Endothelial cell of umbilical vein (primary cell): ENCODE measurements at places on chromosomes 3 and 15. TPM values are rescaled to one million over a fixed set of nuclear protein-coding genes. Genes with fewer than 3 reads are reported as not detected.

DNA sequence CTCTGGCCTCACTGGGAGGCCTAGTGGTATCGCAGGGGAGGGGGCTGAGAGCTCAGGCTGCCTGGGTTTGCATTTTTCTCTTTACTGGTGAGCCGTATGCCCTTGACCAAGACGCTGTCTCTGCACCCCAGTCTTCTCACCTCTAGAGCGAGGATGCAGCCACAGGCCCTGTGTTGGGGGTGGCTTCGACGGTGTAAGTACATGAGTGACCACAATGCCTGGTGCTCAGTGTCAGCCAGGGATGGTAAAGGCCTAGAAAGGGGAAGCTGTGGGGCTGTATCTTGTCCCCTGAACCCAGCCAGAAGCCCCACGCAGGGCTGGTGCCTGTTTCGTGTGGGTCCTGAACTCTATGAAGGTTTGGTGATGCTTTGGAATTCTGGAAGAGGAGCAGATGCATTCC lies 19.8 kb downstream of the SYNM start:
- no peak overlapping the region for H3K4me3 ChIP-seq
- peaks cover 32% of the 10 kb centered on the region for H3K4me1 ChIP-seq
- no peaks in the 10 kb centered on the region for H3K27me3 ChIP-seq
- DNase-seq: no peak

- H3K27ac ChIP-seq: no peak overlapping the region
- no peak for DNase-seq
- no peaks in the 10 kb centered on the region for H3K4me1 ChIP-seq
- no peak overlapping the region for H3K4me3 ChIP-seq
Observed at GRCh38 chr3:191987831-191988350, 526.9 kb downstream of the PYDC2 start.

DNA sequence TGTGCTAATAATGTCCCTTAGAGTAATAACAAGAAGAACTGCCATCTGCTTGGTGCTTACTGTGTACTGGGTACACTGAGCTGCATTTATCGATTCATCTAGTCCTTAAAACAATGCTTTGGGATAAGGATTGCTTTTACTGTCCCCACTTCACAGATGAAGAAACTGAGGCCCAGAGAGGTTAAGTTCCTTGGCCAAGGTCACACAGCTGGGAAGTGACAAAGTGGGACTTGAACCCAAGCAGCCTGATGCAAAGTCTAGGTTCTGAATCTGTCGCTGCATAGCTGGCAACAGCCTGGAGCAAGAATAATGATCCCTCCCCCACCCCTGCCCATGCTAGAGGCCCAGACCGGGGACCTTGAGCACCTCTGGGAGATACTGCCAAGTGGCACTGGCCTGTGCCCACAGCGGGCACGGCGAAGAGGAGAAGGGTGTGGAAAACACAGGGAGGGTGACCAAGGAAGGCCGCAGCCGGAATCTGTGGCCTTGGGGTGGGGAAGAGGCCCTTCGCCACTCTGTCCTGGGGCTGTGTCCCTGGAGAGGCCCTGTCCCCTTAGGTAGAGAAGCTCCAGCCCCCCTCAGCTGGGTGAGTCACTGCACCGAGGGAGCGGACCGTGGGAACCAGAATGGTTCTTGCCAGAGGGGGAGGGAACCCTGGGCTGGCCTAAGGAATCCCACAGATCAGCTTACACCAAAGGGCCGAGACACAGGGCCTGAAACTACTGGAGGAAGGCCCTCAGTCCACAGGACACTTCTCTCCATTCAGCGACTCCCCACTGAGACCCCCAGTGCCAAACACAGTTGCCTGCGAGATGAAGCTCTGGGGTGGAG lies 3.5 kb downstream of the PLXND1 start:
- H3K36me3 ChIP-seq: no peaks in the 10 kb centered on the region
- DNase-seq: peak; percentile 96
- peak overlapping the region; percentile 91 for H3K27ac ChIP-seq
- no peaks in the 10 kb centered on the region for H3K27me3 ChIP-seq

DNA sequence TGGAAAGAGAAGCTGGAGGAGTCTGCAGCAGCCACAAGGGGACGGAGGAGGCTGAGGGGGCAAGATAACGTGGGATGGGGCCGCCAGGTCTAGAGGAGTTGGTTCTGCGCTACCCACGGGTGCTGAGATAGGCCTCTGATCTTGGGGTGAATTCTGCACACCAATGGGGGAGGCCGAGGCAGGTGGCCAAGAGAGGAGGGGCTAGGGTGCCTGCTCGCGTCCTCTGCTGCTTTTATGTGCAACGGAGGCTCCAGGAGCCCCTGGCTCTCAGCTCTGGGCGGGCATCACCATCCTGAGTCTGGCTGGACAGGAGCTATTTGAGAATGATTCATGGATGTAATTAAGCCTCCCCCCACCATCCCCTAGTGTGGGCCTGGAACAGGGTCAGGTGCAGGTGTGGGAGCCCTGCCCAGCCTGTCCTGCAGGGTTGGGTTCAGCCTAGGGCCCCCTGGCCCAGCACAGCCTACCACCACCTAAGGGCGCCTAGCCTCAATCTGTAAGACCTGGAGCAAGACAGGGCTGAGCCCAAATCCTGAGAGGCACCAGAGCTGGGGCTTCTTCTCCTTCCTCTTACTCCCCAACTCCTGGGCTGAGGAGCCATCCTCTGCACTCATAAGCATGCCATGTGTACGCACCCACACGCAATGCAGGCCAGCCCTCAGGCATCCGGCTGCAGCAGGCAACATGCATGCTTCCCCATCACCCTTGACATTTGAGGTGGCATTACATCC lies 32.3 kb upstream of the SEMA3F start:
- H3K4me3 ChIP-seq: no peak overlapping the region
- no peak for DNase-seq
- no peak overlapping the region for H3K27ac ChIP-seq
- H3K27me3 ChIP-seq: no peaks in the 10 kb centered on the region
- H3K36me3 ChIP-seq: peaks cover 19% of the 10 kb centered on the region
- H3K4me1 ChIP-seq: peaks cover 7% of the 10 kb centered on the region

- DNase-seq: no peak
- H3K27me3 ChIP-seq: no peaks in the 10 kb centered on the region
Observed at GRCh38 chr3:74119221-74119620, 494.5 kb upstream of the PDZRN3 start.

GRCh38 chr3:9899289-9899791 lies 3.3 kb upstream of the IL17RE start:
- peaks cover 38% of the 10 kb centered on the region for H3K4me1 ChIP-seq
- no peak for DNase-seq
- no peak overlapping the region for H3K27ac ChIP-seq
- no peak overlapping the region for H3K4me3 ChIP-seq

GRCh38 chr3:50749822-50750221 lies 75.1 kb downstream of the DOCK3 start:
- DNase-seq: no peak
- no peak overlapping the region for H3K4me3 ChIP-seq
- H3K27ac ChIP-seq: no peak overlapping the region
- H3K27me3 ChIP-seq: no peaks in the 10 kb centered on the region

ARID3B gene
- 9.5 and 10.0 TPM in 2 replicates for total RNA-seq

GOLGA6L22 gene
- not detected in 2 replicates for total RNA-seq

DNA sequence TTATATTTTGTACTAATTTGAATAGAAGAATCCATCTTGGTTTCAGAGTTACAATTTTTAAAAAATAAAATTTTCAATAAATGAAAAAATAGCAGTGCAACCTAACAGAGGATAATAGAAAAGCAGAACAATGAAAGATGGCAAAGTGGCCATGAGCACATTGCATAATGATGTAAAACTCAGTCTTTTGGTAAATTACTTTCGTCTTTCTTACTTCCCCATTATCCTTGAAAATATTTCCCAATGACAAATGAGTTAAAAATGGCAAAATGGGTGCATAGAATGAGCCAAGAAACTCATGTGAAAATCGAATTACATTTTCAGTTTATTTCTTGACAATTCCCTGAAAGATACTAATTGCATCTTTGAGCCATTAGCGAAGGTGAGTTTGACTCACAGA lies 236.4 kb downstream of the CDIN1 start:
- H3K4me1 ChIP-seq: peaks cover 6% of the 10 kb centered on the region
- no peak for DNase-seq
- no peak overlapping the region for H3K27ac ChIP-seq
- H3K36me3 ChIP-seq: no peaks in the 10 kb centered on the region

GRCh38 chr3:179174898-179175297 lies 26.7 kb downstream of the PIK3CA start:
- H3K27me3 ChIP-seq: no peaks in the 10 kb centered on the region
- H3K27ac ChIP-seq: no peak overlapping the region
- DNase-seq: peak; percentile 26
- no peak overlapping the region for H3K4me3 ChIP-seq

- DNase-seq: no peak
- peaks cover 2% of the 10 kb centered on the region for H3K27me3 ChIP-seq
- no peak overlapping the region for H3K4me3 ChIP-seq
- no peaks in the 10 kb centered on the region for H3K4me1 ChIP-seq
- no peak overlapping the region for H3K27ac ChIP-seq
Observed at GRCh38 chr3:126547721-126548120, 11.0 kb downstream of the C3orf22 start.

DNA sequence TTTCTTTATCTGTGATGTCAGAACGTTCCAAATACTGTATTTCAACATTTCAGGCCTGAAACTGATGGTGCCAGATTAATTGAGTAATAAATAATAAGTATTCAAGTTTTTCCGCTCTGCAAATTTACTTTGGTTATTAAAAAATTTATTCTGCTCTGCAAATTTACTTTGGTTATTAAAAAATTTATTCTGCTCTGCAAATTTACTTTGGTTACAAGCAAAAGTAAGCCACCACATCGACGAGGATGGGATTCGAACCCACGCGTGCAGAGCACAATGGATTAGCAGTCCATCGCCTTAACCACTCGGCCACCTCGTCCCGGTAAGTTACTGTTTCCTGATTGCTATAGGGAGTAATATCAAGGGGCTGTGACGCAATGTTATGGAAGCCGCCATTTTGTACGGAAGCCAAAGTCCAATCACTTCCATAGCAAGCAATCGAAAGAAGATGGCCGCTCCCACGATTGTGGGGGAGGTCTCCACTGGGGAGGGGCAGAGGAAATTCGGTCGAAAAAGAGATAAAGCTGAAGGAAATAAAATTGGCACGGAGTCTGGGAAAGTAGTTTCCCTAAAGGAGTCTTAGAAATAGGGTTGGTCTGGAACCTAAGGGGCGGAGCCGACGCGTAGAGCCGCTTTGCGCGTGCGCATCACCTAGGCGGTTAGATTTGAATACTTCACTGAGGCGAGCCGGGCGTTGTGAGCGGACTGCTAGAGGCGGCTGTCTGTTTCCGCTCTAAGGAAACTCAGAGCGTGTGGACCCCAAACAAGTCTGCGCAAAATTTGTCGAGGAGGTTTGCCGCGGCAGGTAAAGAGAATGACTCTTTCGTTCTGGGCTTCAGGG lies at the start of gene KNL1:
TSS of gene KNL1 (plus strand) at position 662 of the 841 bp plus-strand sequence. CDS start 8,683 bp downstream, outside the sequence.
- peak within 1 kb of the TSS; percentile 99 for H3K27ac ChIP-seq
- peak; percentile 100 for DNase-seq
- H3K36me3 ChIP-seq: no peaks in the 10 kb centered on the region
- H3K4me3 ChIP-seq: peak within 1 kb of the TSS; percentile 99

C3orf33 gene
- total RNA-seq: 0.74 and 1.7 TPM in 2 replicates

- peaks cover 28% of the 10 kb centered on the region for H3K4me1 ChIP-seq
- DNase-seq: no peak
- H3K4me3 ChIP-seq: no peak overlapping the region
- H3K27ac ChIP-seq: no peak overlapping the region
Observed at GRCh38 chr3:194574639-194575483, 58.4 kb downstream of the TMEM44 start.

ITPR1 gene
- 16.1 and 18.0 TPM in 2 replicates for total RNA-seq

SLC22A14 gene
- not detected in 2 replicates for total RNA-seq

CXCR6 gene
- total RNA-seq: not detected in 2 replicates

DNA sequence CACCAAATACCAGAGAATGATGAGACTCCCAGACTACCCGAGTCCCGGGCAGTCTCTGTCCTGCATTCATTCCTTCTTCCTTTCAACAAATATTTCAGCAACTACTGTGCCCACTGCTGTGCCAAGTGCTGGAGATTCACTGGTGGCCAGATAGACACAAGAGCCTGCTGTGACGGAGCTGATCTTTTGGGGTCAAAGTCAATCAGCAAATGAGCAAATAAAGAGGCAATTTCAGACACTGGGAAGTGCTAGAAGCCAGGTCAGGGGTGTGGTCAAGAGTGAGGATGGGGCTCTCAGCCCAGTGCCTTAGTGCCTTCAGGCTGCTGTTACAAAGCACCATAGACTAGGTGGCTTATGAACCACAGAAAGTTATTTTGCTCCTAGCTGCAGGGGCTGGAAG lies 104.9 kb upstream of the IQSEC1 start:
- no peaks in the 10 kb centered on the region for H3K27me3 ChIP-seq
- no peak for DNase-seq
- H3K36me3 ChIP-seq: no peaks in the 10 kb centered on the region
- no peak overlapping the region for H3K4me3 ChIP-seq

GRCh38 chr15:66593219-66593780 lies 27.5 kb upstream of the LCTL start:
- H3K27me3 ChIP-seq: no peaks in the 10 kb centered on the region
- no peaks in the 10 kb centered on the region for H3K4me1 ChIP-seq
- no peak overlapping the region for H3K27ac ChIP-seq

DNA sequence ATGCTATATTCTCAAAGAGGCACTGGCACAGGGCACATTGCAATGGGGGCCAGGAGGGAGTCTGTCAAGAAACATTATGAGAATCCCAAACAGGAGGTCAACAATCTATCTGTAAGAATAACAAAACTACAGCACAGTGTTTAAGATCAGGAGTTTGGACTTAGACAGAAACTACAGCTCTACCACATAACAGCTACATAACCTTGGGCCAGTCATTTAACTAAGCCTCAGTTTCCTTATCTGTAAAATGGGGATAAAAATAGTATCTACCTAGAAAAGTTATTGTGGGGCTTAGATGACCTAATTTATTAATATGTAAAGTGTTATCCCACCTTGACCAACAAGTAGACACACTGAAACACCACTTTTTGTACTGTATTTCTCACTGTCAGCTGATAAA lies 9.9 kb downstream of the B4GALT4 start:
- H3K4me1 ChIP-seq: no peaks in the 10 kb centered on the region
- H3K36me3 ChIP-seq: peaks cover 6% of the 10 kb centered on the region
- no peak for DNase-seq
- no peak overlapping the region for H3K4me3 ChIP-seq
- H3K27ac ChIP-seq: no peak overlapping the region
- H3K27me3 ChIP-seq: no peaks in the 10 kb centered on the region

GP5 gene
- total RNA-seq: 0.11 TPM in 1 of 2 replicates, not detected in the other

DNA sequence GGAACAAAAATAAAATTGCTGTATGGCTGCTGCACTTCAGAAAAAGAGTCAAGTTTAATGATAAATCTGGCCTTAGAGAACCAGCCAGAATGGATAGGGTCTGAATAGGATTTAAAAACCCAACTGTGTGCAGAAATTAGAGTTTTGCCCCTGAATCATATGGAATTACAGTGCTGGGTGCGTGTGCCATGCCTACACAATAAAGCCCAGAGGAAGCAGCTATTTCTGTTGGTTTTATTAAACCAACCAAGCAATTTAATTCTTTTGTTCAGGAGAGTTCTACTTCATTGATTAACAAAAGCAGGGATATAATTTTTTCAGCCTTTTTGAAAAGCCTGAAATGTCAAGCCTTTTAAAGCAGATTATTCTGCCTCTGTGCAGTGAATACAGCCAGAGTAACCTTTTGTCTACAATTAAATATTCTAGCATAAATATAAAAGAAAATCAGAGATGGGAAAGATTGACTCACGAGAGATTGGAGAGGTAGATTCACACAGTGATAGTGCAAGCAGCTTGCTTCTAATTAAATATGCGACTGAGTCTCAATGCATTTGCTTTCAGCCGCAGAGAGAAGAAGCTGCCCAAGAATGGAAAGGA lies 66.7 kb upstream of the DNAJC19 start:
- no peak overlapping the region for H3K27ac ChIP-seq
- DNase-seq: no peak
- no peak overlapping the region for H3K4me3 ChIP-seq
- H3K27me3 ChIP-seq: no peaks in the 10 kb centered on the region
- no peaks in the 10 kb centered on the region for H3K36me3 ChIP-seq
